Fibroblast of the aortic adventitia (primary cell): ENCODE measurements at places on chromosomes 5 and 9. TPM values are rescaled to one million over a fixed set of nuclear protein-coding genes. Genes with fewer than 3 reads are reported as not detected.

Gene KIAA1958
- total RNA-seq = 1.4 and 2.9 TPM in 2 replicates

DNA sequence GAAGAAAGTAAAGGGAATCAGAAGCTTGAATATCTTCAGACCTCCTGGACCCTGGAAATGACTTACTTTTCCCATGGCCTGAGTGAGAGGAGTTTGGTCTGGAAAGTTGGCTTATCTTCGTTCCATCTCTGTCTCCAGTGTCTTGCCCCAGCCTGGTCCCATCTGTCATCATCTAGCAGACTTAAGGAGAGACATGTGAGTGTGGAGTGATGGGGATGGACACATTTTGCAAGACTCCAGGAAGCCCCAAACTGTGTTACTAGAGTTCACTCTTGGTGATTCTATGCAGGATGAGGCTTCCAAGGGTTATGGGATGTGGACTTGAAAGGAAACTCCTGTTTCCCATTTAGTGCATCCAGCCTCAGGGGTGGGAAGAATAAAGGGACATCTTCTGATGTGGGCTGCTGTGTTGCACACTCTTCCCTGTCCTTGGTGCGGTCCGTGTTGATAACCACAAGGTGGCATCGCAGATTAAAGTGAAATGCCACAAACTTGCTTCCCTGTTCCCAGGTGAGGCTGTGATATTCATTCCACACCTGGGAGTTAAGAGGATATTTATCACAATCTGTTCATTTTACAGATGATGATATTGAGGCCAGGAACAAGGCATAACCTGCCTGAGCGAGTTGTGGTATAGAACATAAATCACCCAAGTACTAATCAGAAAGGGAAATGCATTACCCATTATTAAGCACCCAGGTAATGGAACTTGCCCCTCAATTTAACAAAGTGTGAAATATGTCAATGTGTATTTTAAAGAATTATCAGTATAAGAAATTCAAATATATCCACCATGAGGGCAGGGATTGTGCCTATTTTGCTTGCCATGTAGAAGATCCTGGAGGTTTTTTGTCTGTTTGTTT lies 269.9 kb upstream of the PAPPA start:
- peak; percentile 66 for DNase-seq

- no peak for DNase-seq
These were observed 348.1 kb upstream of the SGCD start for GRCh38 chr5:155978850-155979249.

DNA sequence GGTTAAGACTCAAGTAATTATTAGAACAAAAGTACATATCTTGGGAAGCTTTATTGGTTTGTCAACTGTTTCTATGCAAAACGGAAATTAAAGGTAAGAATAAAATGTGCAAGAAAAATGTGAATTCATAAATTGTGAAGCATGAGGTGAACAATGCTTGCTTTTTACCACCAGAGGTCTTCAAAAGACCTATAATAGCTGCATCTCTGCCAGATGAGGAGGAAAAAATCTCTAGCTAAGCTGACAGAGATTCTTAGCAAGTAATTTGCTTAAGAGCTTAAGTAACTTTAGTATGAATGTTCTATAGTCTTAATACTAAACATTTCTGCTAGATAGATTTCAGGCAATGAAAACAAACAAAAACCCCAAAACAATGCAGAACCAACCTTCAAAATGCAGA lies 54.1 kb downstream of the MRPS30 start:
- peak; percentile 15 for DNase-seq

GRCh38 chr5:167872791-167873190 lies 418.7 kb upstream of the WWC1 start:
- DNase-seq = no peak

DNA sequence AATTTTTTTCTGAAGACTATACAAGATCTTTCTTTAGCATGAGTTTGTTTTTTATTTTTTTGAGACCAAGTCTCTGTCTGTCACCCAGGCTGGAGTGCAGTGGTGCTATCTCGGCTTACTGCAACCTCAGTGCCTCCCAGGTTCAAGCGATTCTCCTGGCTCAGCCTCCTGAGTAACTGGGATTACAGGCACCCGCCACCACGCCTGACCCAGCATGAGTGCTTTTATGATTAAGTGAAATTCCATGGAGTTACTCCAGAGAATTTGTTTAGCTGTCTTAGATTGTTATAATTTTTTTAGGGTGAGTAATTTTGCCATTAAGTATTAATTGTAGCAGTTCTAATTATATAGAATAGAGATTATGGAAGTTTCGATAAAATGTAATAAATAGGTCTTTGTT lies 14.3 kb downstream of the YTHDC2 start:
- no peak for DNase-seq
